ENCODE measurements at places on chromosomes 13 and 19.
A peak's percentile ranks its signal among the peaks of the same experiment; 100 is the strongest.

DNA sequence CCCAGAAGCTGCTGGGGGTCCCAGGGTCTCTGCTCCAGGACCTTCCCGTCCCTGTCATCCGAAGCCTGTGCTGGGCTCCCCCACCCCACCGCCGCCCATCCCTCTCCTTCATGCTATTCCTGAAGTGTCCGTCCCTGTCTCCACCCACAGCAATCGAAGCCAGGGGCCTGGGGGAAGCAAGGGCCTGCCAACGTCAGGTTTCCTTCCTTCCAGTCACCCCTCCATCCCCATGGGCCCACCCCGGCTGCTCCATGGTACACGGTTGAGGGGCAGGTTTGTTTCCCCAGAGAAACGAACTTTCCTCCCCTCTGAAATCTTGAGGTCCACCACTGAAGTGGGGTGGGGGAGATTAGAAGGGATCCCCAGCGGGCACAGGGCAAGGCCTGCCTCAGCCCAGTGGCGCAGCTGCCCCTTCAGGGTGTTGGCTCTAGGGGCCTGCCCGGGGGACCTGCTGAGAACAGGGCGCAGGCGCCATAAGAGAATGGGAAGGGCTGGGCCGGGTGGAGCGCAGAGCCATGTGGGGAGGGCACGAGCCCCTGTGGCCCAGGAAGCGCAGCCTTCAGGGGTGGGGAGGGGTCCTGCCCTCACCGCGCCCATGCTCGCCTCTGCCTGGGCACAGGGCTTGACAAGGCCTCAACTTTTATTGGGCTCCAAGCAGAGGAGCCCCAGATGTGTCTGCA lies 16.1 kb downstream of the CEBPG start:
- no peak for DNase-seq

GRCh38 chr13:51846756-51847155 lies 1.8 kb upstream of the TMEM272 start:
- DNase-seq: no peak

GRCh38 chr19:14632286-14632685 lies 42.4 kb downstream of the ADGRE3 start:
- DNase-seq: no peak

DNA sequence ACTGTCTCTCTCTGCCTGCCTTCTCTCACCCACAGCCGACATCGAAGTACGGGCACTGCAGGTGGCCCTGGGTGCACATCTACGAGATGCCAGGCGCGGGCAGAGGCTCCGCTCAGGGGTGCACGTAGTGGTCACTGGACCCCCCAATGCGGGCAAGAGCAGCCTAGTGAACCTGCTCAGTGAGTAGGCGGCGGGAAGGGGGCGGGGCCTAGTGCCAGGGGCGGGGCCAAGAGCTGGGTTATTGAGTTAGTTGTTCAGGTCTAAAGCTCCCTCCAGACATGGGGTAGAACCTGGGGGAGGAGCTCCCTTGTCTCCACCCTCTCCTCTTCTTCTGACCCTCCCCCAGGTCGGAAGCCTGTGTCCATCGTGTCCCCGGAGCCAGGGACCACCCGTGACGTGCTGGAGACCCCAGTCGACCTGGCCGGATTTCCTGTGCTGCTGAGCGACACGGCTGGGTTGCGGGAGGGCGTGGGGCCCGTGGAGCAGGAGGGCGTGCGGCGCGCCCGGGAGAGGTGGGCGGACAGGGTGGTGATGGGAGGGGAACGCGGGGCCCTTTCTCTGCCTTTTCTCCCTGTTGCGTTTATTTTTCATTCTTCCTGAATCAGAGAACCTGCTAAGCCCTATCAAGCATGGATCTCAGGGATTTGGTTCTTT lies 1.9 kb downstream of the GTPBP3 start:
- DNase-seq: peak; percentile 83

DNA sequence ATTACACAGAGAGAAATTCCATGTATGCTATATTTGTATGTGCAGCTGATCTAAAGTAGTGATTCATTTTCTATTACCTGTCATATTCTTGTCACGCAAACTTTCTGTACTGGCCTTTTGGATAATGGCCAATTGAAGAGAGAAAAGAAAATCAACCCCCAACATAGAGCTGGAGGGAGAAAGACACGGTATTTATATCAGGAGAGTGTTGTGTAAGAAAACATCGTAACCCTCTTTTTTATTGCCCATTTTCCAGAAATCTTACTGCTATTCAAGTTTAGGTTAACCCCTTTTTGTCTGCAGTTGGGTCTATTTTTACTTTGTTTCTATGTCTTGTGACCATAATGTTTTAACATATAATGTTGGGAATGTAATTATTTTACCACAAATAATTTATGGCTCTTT lies 27.9 kb downstream of the DGKH start:
- no peak for DNase-seq
